ENCODE measurements at places on chromosomes 11 and 22.
A peak's percentile ranks its signal among the peaks of the same experiment; 100 is the strongest.

DNA sequence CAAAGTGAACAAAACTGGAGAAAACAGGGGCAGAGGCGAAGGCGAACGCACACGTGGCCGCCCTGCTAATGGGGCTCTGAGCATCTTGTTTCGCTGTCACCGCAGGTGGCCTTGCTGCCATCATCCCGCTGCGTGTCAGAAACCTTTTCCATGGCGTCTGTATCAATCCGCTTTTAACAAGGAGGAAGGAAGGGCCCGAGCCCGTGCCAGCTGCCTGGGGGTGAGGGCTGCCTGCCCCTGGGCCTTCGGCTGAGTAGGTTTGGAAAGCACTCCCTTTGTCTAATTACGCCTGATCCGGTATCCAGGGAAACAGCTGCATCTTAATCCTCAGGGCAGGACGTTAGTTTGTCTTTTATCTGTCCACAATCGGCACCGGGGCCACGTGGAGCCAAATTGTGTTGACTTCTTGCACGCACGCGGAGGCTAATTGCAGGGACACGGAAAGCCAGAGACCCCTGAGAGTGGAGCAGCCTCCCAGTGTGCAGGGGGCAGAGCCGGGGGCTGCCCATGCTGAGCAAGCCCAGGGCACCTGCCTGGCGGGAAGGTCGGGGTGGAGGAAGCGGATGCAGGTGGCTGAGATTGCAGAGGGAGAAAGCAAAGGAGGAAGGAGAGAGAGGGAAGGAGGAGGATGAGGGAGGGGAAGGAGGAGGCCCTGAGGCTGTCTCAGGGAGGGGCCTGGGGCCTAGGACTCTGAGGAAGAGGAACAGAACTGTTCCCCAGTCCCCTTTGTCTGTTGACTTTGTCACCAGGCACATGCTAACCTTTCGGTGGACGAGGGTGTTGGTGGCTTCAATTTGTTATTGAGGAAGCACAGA, 19.2 kb upstream of the TH start:
- DNase-seq = no peak

DNA sequence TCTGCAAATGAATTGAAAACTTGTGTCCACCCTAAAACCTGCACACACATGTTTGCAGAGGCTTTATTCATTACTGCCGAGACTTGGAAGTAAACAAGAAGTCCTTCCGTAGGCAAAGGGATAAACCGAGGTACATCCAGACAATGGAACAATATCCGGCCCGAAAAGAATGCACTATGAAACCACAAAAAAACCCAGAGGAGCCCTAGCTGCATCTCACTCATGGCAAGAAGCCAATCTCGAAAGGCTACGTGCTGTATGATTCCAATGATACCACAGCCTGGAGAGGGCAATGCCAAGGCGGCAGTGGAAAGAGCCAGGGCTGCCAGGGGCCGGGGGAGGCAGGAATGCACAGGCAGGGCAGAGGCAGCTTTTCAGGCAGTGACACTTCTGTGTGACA, 3.2 kb upstream of the MRPL23 start:
- no peak for DNase-seq

GRCh38 chr11:70913715-70914231, 338.6 kb downstream of the SHANK2 start:
- DNase-seq = peak; percentile 23

GRCh38 chr22:19035474-19036228, 86.6 kb downstream of the DGCR2 start:
- DNase-seq = no peak

DNA sequence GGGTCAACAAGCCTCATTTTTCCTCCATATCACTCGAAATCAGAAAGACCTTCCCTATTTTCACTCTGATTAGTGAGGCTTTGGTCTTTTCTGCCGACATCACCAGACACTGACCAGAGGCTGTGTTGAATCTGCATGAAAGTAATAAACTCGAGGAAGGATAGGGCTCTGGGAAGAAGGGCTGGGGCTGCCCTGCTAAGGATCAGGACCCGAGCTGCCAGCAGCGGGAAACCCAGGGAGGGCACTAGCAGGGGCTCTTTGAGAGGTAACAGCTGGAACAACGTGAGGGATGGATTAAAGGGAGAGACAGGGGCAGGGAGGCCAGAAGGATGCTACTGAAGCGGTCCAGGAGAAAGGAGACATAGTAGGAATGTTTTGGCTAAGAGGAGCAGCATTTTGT, 377.5 kb upstream of the NARS2 start:
- DNase-seq = no peak

DNA sequence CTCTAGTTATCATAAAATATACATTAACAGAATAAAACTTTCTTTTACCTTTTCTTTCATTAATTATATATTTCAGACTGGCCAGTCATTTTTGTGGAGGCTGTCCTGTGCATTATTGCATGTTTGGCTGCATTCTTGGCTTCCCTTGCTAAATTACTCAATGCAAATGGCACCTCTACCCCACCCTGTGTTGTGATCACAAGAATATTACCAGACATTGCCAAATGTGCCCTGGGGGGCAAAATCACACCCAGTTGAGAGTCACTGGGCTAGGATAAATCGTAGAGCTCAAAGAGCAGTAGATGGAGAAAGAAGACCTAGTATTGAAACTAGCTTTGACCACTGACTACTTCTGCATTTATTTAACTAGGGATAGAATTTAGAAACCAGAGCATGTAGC, 1257.8 kb upstream of the TENM4 start:
- DNase-seq = no peak

DNA sequence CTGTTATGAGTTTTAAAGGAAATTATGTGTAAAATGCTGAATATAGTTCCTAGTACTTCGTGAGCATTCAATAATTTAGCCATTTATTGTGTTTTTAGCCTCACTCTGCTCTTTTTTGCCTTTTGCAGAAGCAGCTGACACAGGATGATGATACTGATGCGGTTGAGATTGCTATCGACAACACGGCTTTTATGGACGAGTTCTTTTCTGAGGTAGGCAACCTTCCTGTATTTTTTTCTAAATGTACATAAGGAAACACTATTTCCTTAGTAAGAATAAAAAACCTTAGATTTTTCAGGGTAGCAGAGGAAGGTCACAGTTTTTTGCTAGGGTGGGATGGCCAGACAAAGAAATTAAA, 17.9 kb downstream of the STX3 start:
- no peak for DNase-seq

DNA sequence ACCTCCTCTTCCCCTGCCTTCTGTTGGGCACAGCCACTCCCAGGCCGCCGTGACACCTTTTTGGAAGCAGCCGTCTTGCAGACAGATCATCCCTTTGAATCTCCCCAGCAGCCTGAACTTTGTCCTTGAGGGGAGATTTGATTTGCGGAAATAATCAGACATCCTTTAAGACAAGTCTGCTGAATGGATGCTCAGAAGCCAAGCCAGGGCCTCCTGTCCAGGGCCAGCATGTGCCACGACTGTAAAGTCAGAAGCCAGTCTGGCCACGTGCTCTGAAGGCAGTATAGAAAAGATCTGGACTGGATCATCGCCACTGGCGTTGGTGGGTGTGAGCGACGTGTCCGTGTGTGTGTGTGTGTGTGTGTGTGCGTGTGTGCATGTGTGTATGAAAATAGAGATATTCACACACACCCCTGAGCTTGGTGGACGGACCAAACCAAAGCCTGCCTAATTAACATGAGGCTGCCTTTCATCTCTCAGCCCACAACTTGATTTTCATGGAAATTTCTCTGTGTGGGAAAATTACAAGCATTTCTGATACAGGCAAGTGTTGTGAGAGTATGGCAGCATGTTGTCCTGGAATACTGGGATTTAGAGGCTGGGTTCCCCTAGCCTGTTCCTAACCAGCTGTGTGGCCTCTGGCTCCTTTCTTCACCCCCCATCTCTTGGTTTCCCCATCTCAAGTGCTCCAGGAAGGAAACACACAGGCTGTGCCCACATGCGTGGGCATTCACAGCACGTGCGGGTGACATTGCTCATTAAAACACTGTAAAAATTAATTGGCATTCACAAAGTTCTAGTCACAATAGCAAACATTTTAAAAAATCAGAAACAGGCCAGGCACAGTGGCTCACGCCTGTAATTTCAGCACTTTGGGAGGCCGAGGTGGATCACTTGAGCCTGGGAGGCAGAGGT, 61.8 kb upstream of the WNT7B start:
- DNase-seq = no peak

GRCh38 chr22:28925916-28926315, 42.5 kb downstream of the ZNRF3 start:
- DNase-seq = no peak
